ENCODE measurements at places on chromosomes 7 and 10. TPM values are rescaled to one million over a fixed set of nuclear protein-coding genes. Genes with fewer than 3 reads are reported as not detected.

DNA sequence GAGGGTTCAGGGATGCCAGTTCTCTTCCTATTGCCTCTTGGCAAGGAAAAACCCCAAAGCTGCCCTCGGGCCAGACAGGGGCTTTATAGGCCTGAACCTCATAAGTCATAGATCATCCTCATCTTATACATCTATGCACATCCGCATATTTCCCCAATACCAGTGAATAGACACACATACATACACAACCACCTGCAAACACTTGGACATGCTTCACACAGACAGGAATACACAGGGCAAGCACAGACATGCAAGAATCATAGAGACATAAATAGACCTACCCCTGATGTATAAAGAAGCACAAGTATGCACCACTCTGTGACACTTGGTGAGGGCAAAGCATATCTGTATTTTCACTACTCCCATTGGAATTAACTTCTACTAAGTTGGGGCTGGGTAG, 30.7 kb downstream of the MBL2 start:
- DNase-seq = no peak

- DNase-seq = no peak
Measured at GRCh38 chr10:95531994-95532399, 29.2 kb downstream of the SORBS1 start.

GRCh38 chr10:26000971-26001370, 66.9 kb downstream of the MYO3A start:
- DNase-seq = no peak

The UBE2D4 gene
- total RNA-seq = 15.3 TPM

DNA sequence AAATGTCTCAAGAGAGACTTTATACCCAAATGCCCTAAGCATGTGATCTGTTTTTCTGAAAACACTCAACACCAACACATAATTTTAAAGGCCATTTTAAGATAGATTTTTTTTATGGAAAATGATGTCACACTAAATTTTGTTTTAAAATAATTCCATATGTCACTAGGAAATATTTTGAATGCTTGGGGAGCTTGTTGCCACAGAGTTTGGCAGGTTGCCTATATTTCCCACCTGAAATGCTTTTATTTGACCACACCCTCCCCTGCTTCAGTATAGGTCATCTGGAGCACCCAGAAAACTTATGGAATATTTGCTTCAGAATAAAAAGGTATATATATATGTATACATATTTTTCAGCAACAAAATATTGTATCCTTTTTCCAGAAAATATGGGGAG, 180.0 kb upstream of the ANK3 start:
- DNase-seq = no peak

The HKDC1 gene
- total RNA-seq = 176 TPM

The GRM3 gene
- not detected for total RNA-seq

- no peak for DNase-seq
Measured at GRCh38 chr7:135757719-135758411, 9.3 kb upstream of the FAM180A start.

The NPC1L1 gene
- total RNA-seq = 0.70 TPM

DNA sequence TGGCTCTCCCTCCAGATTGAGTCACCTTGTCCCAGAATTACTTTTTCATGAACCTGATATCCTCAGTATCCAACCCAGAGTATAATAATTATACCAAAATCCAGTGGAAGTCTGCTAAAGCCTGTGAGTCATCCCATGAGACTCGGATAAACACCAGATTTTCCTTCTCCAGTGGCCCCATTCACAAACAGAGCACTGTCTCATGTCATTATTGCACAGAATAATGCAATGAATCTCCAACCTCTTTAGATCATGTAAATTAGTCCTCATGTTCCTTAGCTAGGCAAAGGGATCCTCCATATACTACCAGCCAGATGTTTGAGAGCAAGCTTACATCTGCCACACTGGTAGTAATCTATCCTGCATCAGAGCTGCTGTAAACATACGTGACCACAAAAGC, 89.0 kb downstream of the AMPH start:
- DNase-seq = no peak

The CTTNBP2 gene
- total RNA-seq = 6.2 TPM

The ANKMY2 gene
- total RNA-seq = 19.3 TPM

DNA sequence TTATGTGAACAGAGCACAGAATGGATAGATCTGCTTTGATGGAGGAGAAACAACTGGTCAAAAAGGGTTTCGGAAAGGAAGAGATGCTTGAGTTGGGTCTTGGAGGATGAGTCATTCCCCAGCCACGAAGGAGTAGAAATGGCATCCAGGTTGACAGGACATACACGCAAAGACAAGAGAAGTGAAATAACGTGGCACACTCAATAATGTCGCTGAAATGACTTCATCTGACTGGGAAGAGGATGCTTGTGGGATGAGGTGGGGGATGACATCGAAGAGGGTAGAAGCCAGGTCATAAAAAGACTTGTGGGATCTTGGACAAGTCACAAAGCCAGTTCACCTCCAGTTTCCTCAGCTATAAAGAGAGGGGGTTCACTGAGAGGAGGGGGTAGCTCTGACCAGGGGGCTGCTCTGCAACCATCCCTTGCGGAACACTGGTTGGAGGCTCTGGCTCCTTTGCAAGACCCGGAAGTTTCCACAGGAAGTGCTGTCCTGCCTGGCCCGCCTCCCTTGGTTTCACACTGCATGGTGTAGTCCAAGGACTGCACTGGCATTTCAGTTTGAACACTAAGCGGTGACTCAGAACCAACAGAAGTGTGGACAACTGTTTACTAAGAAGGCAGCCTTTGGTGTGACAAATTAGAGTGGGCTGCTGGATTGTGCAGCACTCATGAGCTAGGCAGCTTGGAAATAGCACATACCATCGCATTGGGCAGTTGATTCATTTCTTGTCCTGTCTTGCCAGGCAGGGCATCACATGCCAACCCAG, 189.9 kb upstream of the ADO start:
- DNase-seq = no peak

GRCh38 chr7:34025600-34025999, 120.3 kb downstream of the BMPER start:
- no peak for DNase-seq

The TRIL gene
- total RNA-seq = 0.70 TPM

The PHYHIPL gene
- 11.6 TPM for total RNA-seq

DNA sequence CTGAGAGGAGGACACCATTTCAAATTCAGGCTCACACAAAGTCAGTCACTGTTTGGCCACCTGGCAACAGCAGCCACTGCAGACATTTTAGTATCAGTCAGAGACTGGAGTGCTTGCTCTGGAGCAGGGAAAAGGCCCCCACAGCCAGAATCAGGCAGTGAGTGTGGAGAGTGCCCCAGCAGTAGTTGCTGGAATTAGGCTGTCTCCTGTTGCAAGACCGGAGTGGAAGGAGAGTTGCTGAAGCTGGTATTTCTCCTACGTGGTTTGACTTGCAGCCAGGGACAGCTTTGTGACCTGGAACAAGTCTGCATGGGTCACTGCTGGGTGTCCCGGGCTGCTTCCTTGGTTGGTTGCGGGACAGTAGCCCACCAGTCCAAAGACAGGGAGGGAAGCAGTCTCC, 78.4 kb upstream of the TMEM168 start:
- DNase-seq = no peak

- DNase-seq = no peak
Measured at GRCh38 chr7:129167817-129168216, 20.6 kb upstream of the SMO start.

DNA sequence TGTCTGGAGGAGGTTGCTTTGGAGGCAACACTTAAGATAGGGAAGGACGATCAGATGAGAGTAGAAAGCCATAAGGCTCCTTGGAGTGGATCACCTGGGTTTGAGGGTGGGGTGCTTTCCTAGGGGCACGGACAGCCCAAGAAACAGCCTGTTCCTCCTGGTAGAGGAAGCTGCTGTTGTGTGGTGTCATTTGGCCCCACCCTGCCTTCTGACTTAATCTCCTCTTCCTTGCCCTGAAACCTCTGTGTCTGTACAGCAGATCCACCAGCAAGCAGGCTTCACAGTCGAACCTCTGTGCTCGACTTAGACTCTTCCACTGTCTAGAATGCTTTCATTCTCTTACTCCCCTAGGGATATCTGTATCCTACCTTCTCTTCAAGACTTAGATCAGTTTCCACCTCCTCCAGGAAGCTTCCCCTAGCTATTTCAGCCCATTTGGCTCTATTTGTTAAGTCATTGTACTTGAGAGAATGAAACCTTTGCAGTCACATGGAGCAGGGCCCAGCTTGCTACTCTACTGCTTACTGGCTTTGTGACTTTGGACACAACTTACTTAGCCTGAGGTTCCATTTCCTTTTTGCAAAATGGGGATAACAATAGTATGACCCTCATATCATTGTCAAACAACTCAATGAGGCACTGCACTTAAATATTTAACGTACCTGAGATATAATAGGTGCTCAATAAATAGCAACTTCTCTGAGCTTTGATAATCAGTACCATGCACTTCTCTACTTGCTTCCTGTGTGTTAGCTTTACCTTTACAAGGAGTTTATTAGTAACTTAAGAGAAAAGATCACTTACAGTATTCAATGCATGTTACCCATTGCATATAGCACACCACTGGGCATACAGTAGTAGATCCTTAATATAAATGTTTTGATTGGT, 5.0 kb downstream of the MXI1 start:
- DNase-seq = peak; percentile 70

GRCh38 chr7:94650147-94651051, 5.5 kb downstream of the SGCE start:
- no peak for DNase-seq

DNA sequence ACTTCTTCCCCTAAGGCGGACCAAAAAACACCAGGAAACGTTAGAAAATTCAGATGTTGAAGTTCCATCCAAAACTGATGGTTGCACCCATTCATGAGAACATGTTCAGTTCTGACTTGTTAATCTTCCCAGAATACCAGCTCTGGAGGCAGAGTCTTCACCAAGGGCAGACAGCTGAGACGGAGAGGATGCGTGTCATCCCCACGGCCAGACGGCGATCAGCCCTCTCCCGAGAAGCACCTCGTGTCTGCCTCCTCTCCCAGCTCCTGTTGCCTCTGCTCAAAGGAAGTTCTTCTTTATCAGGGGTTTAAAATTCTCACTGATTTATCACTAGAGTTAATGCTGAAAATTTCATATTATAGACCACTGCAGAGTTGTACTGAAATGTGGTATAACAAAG, 269.7 kb downstream of the ZMYND11 start:
- DNase-seq = no peak

The PPRC1 gene
- 24.8 TPM for total RNA-seq

GRCh38 chr7:100130608-100131453, 4.1 kb downstream of the MBLAC1 start:
- peak; percentile 93 for DNase-seq

- DNase-seq = no peak
Measured at GRCh38 chr10:101558204-101558603, 29.9 kb downstream of the POLL start.

- no peak for DNase-seq
Measured at GRCh38 chr7:39017369-39017915, 39.7 kb downstream of the POU6F2 start.

GRCh38 chr7:927031-927671, 27.3 kb downstream of the ADAP1 start:
- peak; percentile 72 for DNase-seq

Measured in Peyer's patch (tissue), 4 donors.